ENCODE measurements at places on chromosomes 12 and 14.

DNA sequence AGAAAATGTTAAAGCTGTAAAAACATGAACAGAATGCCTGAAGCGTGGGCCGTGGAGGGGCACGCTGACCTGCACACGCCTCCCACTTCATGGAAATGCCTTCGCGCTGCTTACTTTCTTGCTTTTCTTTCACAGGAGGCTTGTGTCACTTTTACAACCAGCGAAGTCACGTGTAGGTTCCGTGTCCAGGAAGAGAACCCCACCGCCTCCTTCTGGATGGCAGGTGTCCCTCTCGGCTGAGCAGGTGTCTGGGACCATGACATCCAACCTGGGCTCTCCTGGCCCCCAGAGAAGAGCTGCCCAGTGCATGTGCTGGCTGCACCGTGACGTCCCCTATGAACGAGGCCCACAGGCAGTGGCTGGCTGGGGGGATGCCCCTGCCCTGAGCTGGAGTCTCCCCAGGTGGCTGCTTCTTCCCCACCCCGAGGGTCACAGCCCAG is 345.0 kb upstream of the SFSWAP start:
- no peak for DNase-seq

DNA sequence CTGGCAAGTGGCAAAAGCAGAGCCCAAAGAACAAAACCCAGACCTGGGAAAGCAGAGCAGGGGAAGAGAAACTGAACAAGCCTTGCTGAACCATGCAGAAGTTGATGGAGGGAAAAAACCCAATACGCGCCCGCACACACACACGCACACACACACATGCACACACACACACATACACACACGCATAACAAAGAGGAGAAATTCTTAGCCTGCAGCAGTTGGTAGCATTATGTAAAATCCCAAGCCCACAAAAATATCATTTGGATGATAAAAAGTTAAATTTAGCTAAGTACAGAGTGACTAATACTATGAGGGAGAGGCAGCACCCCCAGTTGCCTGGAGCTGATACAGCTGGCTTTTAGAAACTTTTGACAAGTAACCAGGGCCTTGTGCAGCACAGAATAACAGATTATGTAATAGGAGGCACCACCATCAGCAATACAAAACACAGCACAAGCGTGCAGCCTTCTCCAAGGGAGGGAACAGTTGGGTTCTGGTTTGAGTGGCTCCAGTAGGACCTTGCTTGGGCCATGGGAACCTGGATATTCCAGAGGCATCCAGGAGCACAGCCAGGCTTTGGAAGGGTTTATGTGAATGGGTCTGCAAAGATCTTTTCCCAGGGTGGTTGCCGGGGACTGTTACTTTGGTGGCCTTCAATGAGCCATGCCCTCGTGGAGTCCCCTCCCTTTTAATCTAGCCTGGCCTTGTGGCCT is 35.3 kb downstream of the PITPNM2 start:
- DNase-seq, result no peak

DNA sequence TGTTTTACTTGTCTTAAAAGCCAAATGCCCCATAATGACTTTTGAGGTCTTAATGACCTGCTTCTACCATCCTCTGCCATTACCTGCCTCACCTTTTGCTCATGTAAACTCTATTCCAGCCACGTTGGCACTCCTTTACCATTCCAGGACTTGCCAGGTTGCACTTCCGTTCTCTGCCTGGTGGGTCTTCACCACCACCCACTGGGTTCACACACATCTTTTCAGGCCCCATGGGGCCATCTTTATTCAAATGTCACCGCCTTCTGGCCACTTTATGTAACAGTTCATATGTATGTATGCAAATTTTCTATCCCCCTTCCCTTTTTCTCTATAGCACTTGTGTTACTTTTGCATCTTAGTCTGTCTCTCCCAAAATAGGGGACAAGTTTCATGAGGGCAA is 57.7 kb downstream of the ATP2A2 start:
- DNase-seq, result no peak

- DNase-seq, result no peak
These were observed 1.3 kb downstream of the GLI1 start for GRCh38 chr12:57460841-57461275.

DNA sequence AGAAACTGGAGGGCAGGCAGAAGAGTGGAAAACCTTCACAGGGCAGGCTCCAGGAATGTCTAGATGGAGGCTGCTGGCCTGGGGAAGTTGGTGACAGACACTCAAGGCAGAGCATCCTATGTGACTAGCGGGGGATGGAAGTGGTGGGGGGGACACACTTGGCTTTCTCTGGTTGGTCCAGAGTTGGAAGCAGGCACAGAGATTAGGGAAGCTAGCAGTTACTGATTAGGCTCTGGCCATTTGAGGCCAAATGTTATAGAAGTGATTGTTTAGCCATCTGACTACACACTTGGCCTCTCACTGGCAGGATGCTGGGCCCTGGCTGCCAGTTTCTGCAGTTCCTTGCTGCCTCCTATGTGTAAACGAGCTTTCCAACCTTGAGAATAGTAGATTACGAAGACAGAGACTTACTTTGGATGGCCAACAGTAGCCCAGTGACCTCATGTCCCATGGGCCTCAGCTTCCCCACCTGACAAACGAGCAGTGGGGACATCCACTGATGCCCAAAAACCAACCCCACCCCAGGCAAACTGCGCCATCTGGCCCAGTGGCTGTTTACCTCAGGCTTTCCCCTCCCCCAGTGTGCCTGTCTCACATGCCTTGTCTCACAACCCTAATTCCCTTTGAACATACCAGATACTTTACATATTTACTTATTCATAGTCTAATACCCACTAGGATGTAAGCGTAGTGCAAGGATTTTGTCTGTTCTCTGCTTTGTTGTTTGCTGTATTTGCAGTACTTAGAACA is 102.7 kb downstream of the PAPLN start:
- no peak for DNase-seq
